ENCODE measurements at places on chromosomes 2 and 18. TPM values are rescaled to one million over a fixed set of nuclear protein-coding genes. Genes with fewer than 3 reads are reported as not detected.
A peak's percentile ranks its signal among the peaks of the same experiment; 100 is the strongest.

DNA sequence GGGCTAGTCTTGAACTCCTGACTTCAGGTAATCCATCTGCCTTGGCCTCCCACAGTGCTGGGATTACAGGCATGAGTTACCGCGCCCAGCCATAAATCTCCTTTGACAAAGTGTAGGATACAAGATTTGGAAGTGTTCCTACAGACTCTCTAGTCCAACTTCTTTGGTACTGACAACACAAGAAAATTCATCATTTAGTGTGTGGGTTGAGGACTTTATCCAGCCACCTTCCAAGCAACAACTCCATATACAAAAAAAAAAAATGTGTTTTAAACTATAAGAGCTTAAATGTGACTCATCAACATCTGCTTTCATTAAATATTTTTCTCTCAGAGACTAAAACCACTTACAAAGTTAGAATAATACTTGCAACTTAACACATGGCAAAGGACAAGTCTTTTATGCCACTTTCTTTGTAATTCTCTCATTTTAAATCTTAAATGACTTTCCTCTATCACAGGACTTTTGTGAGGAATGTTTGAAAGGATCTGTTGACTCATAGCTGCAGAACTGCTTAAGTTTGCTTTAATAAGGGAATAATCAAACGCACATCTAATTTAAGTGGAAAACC, 46.2 kb upstream of the ITGAV start:
- H3K27me3 ChIP-seq, result no peaks in the 10 kb centered on the region
- H3K4me1 ChIP-seq, result peaks cover 26% of the 10 kb centered on the region
- no peak overlapping the region for H3K4me3 ChIP-seq
- H3K27ac ChIP-seq, result peak overlapping the region; percentile 9
- no peaks in the 10 kb centered on the region for H3K36me3 ChIP-seq
- DNase-seq, result no peak

The AGXT gene
- total RNA-seq, result not detected

DNA sequence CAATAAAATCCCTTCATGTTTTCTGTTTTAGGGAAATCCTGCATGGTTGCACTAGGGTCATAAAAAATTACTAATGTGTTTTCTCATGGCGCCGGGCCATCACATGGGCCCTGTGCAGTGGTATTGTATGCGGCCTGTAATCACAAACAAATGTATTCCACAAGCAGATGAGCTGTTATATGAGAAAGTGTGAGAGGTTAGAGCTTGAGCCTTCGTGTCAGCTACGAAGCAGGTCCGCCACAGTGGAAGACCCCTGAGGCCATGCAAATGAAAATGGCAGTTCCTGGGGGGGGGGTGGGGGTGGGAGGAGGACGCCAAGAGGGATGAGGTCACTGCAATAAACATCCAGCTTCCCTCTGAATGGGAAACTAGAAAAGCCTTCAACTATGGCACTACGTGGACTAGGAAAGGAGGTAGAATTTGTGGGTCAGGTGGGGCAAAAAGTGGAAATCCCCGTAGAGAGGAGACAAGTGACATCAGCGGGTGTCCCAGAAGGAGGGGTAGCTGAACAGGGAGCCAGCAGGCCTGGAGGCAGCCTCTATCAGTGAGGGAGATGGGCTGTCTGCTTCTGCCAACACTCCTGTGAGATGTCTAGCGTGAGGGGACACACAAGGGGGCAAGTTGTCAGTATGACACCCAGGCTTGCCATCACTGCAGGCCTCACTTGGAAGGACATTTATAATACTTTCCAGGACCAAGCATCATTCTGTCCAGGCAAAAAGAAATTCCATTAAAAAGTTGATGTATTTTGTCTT, 130.3 kb upstream of the CTAGE1 start:
- H3K4me3 ChIP-seq, result no peak overlapping the region
- H3K27ac ChIP-seq, result no peak overlapping the region
- no peaks in the 10 kb centered on the region for H3K4me1 ChIP-seq

The MC4R gene
- total RNA-seq, result not detected

- H3K4me3 ChIP-seq, result no peak overlapping the region
- H3K4me1 ChIP-seq, result no peaks in the 10 kb centered on the region
- H3K27me3 ChIP-seq, result no peaks in the 10 kb centered on the region
- no peaks in the 10 kb centered on the region for H3K36me3 ChIP-seq
- no peak overlapping the region for H3K27ac ChIP-seq
Measured at GRCh38 chr2:141529659-141530058, 601.2 kb downstream of the LRP1B start.

The GALR1 gene
- not detected for total RNA-seq

The ARHGAP15 gene
- 57.6 TPM for total RNA-seq

DNA sequence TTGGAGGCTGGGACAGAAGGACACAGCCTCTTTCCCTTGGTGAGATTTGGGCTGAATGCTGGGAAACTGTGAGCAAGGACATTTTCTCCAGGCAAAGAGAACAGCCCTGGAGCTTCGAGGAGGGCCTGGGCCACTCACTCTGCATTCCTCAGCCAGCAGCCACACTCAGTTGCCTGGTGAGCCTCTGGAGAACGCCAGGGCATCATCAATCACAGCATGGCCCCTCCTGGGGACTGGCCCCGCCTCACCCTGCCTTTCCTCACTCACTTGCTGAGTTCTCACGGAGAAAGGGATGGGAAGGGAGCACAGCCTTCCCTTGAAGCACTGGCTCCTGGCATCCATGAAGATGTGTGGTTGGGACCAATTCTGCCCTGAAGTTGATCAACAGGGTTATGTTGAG, 55.0 kb downstream of the APOB start:
- peak; percentile 28 for DNase-seq
- no peaks in the 10 kb centered on the region for H3K27me3 ChIP-seq
- H3K4me1 ChIP-seq, result peaks cover 2% of the 10 kb centered on the region
- no peak overlapping the region for H3K27ac ChIP-seq

The CFC1 gene
- total RNA-seq, result not detected

Measured in upper lobe of left lung (tissue), 6 donors.